Suppressor macrophage (primary cell): ENCODE measurements at places on chromosomes 12 and 14.

DNA sequence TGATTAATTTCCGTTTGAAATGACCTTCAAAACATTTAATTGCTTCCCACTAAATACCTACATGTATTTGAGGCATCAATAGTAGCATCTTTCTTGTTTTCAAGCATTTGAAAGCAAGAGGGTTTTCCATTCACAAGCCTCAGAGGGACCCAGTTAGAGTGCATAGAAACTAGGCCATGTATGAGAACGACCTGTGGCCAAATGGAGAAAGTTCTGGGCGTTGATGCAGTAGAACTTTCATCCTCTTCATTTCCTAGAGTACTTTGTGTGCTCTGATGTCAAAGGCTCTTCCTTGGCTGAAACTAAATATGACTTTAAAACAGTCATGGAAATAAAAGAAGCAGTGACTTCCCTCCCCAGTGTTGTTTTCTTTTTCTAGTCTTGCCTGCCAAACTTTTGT, 944 bp upstream of the DHRS7 start:
- no peak for DNase-seq

GRCh38 chr12:60335745-60336144, 739.9 kb downstream of the SLC16A7 start:
- no peak for DNase-seq

- peak; percentile 91 for DNase-seq
Observed at GRCh38 chr14:91363776-91364523, 53.7 kb downstream of the CCDC88C start.

DNA sequence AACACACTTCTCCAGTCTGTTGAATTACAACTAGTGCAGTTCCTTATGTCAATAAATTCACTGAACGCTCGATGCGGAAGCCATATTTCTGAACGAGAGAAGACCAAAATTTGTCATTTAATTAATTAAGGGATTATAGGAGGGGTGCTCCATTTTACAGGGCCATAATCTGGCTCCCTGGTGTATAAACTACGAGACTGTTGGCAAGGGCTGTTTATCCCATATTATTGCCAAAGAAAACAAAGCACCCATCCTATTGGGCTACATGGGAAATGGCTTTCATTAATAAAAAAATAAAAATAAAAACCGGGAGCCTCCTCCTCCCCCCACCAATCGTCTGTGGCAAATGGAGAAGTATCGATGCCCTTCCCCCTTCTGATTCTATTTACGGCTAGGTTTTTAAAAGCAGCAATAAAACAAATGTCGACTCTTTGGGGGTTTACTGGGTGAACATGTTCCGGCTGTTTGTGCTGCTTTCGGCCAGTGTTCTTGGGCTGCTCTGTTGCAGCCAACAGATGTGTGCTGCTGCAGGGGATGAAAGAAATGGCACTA, 24.8 kb downstream of the ATF7 start:
- no peak for DNase-seq

DNA sequence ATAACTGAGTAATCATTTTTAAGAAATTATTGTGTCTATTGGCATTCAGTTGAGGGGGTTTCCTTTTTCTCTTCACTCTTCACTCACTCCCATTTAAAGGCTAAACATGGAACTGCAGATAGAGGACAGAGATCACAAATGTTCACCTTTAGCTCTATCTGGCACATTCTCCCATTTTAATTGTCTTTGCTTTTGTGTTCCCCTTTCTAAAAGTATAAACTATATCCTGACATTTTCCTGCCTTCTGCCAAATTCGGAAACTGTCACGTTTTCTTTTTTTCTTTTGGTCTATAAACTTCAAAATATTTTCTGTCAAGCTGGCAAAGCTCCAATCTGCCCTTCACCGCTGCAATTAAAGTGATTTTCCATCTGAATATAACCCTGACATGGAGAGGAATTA, 219.8 kb upstream of the CDKN3 start:
- no peak for DNase-seq

DNA sequence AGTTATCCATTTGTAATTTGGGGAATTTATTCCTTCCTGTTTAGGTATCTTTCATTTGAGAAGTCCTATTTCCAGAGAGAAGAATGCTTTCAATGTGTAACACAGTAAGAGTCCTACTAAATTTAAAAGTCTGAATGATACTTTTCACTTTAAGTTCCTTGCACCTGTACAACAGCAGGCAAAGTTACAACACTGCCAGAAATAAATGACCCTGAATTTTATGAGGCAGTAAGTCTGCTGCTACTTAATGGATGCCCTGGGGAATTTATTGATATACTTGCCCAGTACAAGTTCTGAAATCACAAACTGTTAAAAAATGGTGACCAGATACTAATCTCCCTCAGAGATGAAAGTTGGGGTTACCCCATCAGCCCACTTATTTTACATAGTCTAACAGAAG, 53.1 kb downstream of the NTS start:
- no peak for DNase-seq

DNA sequence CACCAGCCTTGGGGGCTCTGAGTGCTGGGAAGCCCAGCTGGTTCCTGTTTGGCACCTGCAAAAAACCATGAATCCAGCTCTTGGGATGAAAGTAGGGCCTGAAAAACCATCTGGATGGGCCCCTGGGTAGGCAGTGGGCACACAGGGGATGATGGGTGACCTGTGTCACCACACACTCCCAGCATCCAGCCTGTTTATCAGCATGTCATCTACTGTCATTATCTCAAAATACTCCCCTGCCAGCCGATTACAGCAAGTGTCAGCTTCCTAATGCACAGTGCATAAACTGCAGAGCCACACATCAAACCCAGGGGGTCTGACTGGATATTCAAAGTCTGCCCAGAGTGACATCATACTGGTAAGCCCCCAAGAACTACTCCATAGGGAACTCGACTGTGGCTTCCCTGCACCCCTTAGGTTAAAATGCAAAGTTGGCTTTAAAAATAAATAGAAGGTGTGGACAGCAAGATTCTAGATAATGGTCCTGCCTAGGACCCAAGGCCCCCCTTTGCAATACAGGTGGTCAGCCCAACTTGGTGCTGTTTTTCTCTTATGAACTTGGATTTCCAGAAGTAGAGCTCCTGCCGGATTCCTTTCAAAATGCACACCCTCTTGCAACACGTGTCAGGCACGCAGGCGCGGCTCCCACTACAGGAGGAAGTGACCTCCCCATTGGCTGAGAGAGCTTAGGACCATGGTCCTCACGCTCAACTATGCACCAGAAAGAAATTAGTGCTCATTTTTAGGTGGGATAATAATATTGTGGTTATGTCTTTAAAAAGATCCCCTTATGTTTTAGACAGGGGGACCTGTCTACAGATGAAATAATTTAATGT, 94.1 kb downstream of the GCH1 start:
- no peak for DNase-seq

DNA sequence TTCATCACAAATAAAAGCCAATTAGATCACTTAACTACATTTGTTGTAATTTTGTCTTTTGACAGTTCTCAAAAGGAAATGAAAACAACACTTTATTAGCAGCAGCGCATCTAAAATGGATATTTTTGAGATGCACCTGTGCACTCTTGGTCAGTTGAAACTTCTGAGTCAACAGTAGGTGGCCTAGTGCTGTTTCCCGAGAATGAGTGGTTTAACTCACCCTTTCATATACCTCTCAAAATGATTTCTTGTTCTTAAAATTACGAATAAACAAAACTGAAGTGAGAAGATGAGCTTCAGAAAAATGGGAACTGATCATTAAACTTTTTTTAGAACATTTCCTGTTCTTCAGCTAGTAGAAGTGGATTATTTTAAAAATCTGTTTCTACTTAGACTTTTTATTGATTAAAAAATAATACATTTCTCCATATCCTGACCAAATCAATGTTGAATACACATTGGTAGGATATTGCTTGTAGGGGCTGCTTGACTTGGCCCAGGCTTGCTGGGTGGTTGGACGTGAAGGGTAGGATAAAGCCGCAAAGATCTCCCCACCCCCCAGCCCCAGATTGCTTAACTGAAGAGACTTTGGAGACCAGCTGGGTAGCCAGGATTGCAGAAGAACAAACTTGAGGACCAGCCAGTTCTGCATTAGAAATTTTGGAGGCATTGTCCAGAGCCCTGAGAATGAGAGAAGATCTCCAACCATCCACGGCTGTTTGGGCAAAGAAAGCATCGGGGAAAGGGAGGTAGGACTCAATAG, 22.3 kb upstream of the STK38L start:
- peak; percentile 54 for DNase-seq

DNA sequence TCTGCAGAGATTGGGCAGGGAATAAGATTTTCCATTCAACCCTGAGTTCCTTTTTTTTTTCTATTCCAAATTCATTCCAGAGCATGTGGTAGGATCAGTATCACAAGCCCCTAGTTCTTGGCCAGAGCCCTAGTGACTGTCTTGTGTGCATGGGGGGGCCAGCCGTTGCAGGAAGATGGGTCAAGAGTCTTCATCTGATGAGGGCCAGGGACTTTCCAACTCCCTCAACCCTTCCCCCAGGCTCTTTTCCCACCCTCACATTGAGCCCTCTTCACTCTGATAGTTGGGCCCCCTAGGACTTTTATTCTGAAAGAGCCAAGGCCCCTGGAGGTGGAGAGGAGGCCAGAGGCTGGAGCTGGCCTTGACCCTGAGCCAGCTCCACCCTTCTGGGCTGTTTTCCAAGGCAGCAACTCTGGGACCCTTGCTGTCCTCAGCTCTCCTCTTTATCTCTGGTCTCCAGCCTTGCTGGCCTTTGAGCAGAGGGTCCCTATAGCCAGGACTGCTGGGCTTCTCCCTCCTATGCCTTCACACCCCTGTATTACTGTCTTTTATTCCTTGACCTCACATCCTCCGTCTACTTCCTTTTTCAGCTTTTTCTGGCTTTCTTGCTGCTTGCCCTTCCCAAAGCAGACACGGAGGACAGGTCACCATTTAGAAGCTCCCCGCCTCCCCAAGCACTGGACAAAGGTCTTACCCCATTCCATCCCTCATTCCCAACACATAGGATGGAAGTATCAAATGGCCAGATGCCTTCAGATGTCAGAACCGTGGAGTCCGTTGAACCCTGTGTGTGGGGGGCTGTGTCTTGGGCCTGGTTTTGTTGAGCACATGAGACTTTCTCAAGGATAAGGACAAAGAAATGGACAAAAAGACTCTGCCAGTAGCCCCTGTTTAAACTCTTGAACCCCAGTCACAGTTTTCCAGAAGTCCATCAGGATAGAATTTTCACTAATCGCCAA, 5.6 kb downstream of the RBP5 start:
- DNase-seq = no peak

GRCh38 chr14:56027916-56028712, 90.1 kb upstream of the PELI2 start:
- DNase-seq = no peak

DNA sequence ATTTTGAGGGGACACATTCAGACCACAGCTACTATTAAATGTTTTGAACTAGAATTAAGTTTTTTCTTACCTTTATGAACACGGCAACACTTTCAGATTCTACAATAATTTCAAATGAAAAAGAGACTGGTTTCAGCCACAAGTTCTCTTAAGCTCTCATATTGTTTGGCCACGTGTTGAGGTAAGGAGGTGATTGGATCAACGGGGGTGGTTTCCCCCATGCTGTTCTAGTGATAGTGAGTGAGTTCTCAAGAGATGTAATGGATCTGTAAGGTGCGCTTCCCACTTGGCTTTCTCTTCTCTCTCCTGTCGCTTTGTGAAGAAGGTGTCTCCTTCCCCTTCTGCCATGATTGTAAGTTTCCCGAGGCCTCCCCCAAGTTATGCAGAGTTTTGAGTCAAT, 48.9 kb upstream of the DYRK2 start:
- no peak for DNase-seq

GRCh38 chr12:50672158-50672557, 91.7 kb upstream of the ATF1 start:
- no peak for DNase-seq

DNA sequence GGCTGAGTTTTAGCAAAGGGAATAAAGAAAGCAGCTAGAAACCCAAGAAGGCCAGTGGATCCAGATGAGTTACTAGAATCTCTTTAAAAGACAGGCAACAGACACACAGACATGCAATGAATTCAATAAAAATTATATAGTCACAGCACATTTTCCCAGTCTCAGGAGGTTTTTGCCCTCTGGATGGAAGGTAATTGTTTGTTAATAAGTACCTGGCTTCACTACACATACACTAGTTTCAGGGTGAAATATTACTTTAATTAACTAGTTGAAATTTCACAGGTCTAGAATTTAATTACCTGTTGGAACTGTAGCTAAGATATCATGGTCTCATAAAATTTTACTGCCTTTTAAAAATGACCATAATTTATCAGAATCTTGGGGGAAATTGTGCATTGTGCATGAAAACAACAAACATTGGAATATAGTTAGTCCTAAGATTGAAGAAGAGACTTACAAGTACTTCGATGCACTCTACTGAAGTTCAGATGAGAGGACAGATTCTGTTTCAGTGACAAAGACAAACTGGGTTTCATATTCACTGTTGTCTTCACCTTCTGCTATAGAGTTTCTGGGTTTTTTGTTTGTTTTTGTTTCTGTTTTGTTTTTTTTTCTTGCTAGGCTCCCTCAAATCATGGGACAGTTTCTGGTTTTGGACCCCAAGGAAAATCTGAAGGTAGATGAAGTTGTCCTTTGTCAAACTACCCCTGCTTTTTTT, 277.0 kb upstream of the GARIN6 start:
- no peak for DNase-seq

GRCh38 chr14:31278883-31279282, 71.3 kb upstream of the HECTD1 start:
- DNase-seq = no peak

- DNase-seq = no peak
Observed at GRCh38 chr12:125194163-125194773, 129.0 kb downstream of the AACS start.

DNA sequence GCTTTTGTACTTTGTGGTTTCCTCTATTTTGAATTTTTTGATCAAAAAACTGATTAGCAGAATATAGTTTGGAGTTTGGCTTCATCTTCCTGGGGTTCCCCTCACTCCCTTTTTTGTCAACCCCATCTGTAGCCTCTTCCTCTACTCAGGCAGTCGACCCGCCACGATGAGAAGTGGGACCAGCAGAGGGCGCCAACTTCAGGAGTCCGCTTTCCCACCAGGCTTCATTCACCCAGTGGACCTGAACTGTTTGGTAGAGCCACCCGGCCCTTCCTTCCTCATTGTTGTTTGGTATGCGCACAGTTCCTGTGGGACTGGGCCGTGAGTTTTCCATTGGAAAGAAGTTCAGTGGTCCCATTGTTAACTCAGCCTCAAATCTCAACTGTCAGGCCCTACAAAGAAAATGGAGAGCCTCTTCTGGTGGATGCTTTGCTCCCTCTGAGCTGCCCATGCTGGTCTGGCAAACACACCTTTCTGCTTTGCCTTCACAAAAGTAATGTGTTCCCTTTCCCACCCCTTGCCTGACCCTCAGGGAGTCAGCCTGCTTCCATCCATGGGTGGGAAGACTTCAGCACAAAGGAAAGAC, 21.7 kb downstream of the TMBIM6 start:
- DNase-seq = peak; percentile 78

- DNase-seq = no peak
Observed at GRCh38 chr12:84786622-84787021, 126.0 kb downstream of the SLC6A15 start.

GRCh38 chr12:46478123-46478522, 105.5 kb upstream of the SLC38A2 start:
- DNase-seq = no peak

GRCh38 chr14:33114331-33114730, 175.7 kb downstream of the NPAS3 start:
- no peak for DNase-seq

GRCh38 chr12:89824822-89825221, 116.2 kb upstream of the ATP2B1 start:
- DNase-seq = no peak
